HuH-7 (cell line): ENCODE measurements at places on chromosomes 2 and 18.

DNA sequence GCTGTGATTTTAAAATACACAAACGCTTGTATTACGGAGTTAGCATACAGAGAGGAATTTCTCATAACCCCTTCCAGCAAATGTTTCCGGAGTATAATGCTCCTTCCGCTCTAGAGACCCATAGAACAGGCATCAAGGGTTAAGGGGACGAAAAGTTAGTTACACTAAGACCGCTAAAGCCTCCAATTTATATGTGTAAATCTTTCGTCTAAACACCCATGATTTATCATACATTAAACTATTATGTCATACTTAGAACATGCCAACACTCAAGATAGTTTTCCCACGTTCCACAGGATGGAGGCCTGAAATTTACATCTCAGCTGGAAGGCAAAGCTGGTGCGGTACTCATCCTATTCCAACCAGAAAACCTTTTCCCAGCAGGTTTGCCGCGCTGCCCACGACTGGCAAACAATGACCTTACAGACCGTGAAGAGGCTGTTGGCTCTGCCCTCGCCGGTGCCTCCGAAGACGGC is 650 bp downstream of the ORMDL1 start:
- DNase-seq = peak; percentile 22

DNA sequence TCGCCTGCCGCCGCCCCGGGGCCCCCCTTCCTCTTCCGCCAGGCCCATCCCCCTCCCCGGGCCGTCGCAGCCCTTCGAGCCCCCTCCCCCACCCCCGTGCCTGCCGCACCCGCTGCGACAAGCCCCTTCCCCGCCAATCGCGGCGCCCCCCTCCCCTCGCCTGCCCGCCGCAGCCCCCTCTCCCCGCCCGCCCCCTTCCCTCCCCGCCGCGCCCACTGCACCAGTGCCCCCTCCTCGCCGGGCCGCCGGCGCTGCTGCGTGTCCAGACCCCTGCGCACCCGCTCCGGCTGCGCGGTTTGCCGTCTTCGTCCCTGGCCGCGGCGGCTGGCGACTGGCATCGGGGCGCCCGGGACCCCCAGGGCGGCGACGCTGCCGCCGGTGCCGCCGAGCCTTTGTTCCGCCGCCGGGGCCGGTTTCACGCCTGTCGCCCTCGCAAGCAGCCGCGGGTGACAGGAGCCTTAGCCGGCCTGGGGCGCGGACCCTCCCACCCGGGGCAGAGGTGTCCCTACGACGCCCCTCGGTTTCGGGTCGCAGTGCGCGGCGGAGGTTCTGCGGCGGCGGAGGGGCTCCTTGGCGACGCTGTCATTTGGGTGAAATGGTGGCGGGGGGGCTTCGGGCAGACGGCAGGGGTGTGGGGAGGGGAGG is 18.1 kb downstream of the GPC1 start:
- no peak for DNase-seq

DNA sequence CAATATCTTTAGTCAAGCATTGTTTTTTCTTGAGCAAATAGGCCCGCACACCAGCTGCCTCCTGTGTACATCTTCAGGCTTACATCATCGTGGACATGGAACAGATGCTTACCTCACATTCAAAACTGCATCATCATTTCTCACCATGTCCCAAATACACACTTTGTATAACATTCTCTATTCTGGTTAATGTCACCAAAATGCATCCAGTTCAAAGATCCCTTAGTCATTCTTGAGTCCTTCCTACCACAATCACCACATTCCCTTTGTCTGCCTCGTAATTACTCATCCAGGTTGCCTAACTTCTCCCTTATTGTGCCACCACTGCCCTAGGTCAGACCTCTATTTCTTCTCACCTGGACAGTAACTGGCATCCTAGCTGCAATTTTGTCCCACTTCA is 373.7 kb upstream of the GALNT5 start:
- DNase-seq = no peak

DNA sequence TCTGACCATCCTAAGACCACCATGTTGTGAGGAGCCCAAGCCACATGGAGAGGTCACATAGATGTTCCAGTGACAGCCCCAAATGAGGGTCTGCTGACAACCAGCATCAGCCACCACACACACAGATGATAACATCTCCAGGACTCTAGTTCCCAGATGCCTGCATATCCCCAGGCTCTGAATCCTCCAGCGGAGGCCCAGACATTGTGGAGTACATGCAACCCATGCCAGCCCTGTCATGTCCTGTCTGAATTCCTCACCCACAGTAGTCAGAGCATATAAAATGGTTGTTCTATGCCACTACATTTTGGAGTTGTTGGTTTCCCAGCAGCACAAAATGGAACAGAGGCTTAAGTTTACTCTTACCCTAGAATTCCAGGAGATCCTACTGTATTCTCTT is 122.0 kb upstream of the SLC35G4 start:
- DNase-seq = no peak

- DNase-seq = no peak
Measured at GRCh38 chr2:134927195-134927594, 8.6 kb downstream of the CCNT2 start.

GRCh38 chr18:62715436-62715758 is at the start of gene PHLPP1:
TSS of gene PHLPP1 (plus strand) at chr18:62715541. CDS start at chr18:62715684, 143 bp downstream.
- no peak for DNase-seq

- DNase-seq = no peak
Measured at GRCh38 chr2:29052807-29053206, 21.5 kb downstream of the PCARE start.

GRCh38 chr2:149991576-149991975 is 404.0 kb upstream of the MMADHC start:
- DNase-seq = no peak

- no peak for DNase-seq
Measured at GRCh38 chr2:221458578-221458977, 113.5 kb downstream of the EPHA4 start.

DNA sequence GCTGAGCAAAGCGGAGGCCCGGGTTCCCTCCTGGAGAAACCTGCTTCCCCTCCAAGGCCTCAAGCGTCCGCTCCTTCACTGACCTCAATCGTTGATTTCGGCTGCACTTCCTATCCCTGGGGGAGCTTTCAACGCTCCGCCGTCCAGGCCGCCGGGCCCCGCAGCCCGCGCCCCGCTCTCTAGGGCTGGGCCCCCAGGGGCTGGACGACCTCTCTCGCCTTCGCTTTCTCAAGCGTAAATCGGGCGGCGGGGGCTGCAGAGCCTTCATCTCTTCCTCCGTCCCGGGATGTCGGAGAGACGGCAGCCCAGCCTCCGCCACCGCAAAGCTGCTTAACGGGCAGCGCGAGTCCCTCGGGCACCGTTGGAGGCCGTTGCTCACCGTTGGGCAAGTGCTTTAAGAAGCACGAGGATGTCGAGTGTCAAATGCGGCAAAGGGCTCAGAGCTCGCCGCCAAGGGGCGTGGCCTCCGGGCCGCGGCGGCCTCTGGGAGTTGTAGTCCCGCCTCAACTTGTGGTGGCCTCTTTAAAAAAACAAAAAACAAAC is 8.5 kb downstream of the HES6 start:
- DNase-seq = no peak

DNA sequence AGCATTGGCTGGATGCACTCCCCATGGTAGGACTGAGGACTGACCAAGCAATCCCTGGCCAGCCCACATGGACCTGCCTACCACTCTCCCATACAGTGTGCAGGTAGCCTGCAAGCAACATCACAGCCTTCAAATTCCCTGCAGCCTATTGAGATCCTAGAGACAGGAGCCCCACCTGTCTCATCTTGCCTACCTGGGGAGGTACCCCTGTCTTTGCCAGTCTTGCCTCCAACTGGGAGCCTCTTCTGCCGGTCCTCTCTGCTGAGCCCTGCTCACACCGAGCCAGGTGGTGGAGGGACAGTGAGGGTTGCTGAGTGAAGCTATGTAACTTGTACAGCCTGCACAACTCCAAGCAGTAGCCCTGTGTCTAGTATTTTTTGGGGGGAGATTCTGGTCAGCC is 29.9 kb downstream of the TTC32 start:
- no peak for DNase-seq

GRCh38 chr2:211204456-211204855 is 648.1 kb downstream of the CPS1 start:
- no peak for DNase-seq

DNA sequence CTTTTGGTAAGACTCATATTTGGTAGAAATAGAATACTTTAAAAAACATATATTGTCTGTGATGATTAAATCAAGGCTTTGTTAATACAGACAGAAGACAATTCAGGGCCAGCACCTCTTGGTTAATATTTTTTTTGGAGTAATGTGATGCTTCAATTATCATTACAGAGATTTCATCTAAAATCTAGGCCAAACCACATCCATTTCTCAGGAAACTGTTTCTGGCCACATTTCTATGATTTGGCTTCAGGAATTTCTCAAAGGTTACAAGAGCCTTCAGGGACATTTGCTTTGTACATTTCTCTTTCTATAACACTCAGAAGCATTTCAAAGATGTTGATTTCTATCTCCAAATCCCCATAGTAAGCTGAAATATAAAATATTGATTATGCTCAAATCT is 614.9 kb downstream of the LRP1B start:
- no peak for DNase-seq

DNA sequence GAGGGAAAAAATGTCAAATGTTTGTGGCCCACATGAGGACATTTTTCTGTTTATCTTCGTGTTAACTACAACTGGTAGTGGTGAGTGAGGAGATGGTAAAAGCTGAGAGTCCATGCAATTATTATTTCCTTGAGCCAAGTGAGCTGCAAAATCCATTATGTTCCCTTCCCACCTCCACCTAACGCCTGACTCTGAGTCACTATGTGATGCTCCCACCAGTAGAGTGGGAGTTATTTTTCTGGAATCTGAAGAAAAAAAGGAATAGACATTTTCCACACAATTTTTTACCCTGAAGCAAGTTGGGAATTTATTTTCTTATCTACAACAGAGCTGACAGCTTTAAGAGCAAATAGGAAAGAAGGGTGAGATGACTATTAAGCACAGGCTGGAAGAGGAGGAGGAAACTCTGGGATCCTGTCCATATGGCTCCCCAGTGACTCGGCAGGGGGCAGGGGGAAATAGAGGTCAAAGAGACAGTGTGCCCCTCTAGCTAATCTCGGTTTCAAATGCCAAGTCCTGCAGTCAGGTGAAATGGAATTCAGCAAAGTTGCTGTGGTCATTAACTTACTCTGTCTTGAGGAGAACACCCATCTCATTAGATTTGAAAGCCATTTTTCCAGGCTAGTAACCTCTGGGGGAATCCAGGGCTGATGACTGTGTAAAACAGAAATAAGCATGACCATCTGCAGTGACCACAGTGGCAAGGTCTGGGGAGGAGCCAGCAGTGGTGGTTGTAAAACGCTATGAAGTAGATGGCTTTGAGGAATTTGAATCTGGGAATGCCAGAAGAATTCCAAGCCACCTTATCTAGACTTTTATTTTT is 463.9 kb downstream of the STK39 start:
- no peak for DNase-seq

- no peak for DNase-seq
Measured at GRCh38 chr2:174561283-174561971, 36.2 kb downstream of the WIPF1 start.

- DNase-seq = no peak
Measured at GRCh38 chr2:205590759-205591158, 91.5 kb upstream of the NRP2 start.

DNA sequence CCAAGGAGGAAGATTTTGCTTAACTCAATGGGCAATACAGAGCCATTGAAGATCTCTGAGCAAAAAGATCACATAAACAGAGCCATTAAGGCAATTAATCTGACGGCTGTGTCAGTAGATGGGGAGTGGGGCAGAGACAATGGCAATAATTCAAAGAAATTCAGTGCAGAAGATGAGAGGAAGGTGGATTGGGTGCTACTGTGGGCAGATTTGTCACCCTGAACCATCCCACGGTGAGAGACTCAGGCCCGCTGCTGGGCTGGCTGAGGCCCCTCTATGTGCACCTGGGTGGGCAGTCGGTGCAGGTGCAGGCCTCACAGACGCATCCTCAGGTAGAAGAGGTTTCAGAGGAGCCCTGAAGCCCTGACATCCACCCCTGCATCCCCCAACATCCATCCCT is 458.6 kb downstream of the EIPR1 start:
- DNase-seq = no peak

- no peak for DNase-seq
Measured at GRCh38 chr2:29519338-29519925, 402.0 kb downstream of the ALK start.

- DNase-seq = peak; percentile 43
Measured at GRCh38 chr2:77604953-77605929, 83.1 kb upstream of the LRRTM4 start.

DNA sequence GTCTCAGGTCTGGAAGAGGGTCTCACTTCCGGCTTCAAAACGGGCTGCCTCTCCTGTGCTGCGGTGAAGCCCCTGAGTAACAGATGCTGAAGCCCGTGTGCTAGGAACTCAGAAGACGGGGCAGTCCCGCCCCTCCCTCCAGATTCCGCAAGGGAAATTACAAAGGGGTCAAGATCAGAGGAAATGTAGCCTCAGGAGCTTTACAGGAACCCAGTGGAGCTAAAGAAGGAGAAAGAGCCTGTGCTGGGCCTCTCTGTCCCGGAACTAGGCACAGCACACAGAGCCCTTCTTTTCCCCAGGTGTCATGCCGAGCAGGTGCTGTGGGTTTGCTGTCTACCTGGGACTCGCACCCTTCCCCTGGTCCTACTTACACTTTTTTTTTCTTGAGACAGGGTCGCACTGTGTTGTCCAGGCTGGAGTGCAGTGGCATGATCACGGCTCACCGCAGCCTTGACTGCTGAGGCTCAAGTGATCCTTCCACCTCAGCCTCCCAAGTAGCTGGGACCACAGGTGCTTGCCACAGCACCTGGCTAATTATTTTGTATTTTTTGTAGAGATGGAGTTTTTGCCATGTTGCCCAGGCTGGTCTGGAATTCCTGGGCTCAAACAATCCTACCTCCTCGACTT is 72.7 kb upstream of the MAP4K4 start:
- no peak for DNase-seq

GRCh38 chr2:109513749-109514588 is 99.8 kb downstream of the SEPTIN10 start:
- no peak for DNase-seq

- DNase-seq = no peak
Measured at GRCh38 chr2:121419081-121419699, 111.5 kb upstream of the RNU4ATAC start.

DNA sequence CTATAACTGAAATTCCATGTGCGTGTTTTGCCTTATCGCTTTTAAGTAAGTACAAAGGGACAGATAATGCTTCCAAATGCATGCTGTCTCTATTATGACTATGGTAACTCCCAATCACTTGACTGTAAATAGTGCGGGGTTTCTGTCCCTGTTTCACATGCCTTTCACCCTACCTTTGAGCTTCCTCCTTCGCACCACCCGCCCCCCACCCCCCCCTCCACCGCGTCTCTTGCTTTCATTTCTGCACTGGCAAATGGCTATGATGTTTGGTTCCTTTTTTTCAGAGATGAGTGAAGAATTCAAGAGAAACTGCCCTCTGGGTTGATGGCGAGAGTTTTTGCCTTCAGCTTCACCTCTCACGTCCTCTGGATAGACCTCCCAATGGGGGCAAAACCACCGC is 25.0 kb upstream of the SPP2 start:
- DNase-seq = no peak

DNA sequence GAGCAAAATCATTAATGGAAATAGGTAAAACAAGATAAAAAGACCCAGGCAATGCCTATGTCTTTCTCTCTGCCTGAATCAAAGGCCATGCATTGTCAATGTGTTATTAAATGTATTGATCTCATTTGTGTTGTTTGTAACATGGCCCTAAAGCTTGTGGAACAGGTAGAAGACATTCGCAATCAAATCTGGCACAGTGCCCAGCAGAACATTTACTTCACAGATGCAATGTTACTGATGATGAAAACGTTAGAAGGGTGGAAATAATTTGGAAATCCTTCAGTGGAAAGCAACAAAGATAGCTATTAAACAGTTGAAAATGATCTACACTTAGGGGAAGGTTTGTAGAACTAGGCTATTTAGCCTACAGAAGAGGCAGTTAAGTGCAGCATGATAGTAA is 368.2 kb downstream of the EPHA4 start:
- DNase-seq = no peak
